ENCODE measurements at places on chromosomes 11 and 22.

DNA sequence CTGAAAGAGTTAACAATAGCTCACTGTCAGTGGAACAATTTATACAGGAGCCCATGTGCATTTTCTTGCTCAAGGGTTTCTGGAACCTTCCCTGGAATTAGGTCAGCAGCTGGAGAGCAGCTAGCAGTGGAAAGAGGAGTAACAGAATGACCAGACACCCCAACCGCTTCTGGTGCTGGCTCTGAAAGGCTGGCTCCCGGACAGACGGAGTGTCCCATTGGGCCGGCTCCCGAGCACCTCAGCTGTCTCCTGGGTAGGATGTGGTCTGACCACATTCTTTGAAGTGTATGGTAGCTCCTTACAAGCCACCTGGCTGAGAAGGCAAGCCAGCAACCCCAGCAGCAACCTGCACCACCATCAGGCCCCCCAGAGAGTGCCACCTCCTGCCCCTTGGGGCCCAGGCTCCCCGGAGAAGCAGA lies 44.7 kb downstream of the ABTB2 start:
- no peak for DNase-seq

DNA sequence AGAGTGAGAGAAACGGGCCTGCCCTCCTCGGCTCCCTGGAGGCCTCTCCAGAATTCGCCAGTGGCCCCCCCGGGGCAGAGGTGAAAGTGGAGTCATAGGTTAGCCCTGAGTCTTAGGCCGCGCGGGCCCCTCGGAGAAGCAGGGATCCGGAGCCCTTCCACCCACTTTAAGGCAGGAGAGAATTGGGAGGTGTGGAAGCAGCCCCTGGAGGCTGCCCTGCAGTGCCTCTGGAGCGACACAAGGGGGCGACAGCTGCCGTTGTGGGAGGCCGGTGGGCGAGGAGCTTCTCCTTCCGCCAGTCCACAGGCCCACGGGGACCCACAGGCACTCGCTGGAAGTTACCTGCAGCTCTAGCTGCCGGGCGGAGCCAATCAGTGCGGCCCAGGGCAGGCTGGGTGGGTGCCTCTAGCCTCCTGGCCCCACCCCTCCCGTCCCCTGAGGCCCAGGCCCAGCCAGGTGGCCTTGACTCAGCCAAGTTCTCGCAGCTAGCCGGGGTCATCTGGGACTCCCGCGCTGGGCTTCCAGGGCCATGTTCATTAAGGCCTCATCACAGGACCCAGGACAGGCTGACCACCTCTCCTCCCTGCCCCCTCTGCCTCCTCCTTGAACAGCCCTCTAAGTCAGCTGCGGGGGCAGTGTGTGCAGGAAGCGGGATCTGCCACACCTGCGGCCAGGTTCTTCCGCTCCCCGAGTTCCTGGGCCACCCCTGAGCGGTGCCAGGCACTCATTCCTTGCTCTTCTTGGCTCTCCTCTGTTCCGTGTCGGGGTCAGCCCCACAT lies 5.0 kb downstream of the DGKZ start:
- no peak for DNase-seq

DNA sequence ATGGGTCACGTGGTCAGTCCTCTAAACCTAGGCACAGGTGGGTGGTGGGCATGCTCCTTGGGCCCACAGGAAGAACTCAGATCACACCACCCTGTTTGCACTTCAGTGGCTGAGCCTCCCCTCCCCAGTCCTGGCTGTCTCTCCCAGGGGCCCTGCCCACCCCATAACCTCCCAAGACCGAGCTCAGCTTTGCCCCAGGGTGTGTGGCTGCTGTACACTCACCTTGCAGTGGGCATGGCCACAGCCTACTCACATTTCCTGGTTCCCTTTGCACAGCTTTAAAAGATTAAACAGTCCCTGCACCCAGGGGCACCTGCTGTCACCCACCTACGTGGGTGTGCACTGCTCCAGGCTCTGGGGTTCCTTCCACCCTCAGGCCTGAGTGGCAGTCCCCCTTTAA lies 13.8 kb downstream of the TRIOBP start:
- no peak for DNase-seq

DNA sequence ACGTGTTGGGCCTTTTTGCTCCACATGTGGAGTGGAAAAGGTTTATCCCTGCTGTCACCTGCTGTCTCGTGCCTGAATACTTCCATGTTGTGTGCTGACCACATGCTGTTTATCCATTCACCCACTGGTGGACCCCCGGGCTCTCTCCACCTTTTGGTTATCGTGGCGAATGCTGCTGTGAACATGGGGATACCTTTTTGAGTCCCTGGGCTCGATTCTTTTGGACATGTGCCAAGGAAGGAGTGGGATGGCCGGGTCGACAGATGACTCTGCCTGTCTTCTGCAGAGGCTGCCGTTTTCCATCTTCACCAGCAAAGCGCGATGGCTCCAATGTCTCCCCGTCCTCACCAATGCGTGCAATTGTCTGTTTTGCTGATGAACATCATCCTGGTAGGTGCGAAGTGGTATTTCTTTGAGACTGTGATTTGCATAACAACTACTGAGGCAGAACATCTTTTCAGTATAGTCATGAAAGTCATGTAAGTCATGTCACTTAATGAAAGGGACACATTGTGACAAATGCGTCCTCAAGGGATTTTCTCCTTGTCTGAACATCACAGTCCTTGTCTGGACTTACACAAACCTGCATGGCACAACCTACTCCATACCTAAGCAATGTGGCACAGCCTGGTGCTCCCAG lies 758.7 kb downstream of the BRD1 start:
- DNase-seq = no peak

GRCh38 chr11:100777103-100777502 lies 90.0 kb downstream of the ARHGAP42 start:
- DNase-seq = no peak

GRCh38 chr11:120021391-120021953 lies 116.4 kb downstream of the TRIM29 start:
- DNase-seq = no peak

DNA sequence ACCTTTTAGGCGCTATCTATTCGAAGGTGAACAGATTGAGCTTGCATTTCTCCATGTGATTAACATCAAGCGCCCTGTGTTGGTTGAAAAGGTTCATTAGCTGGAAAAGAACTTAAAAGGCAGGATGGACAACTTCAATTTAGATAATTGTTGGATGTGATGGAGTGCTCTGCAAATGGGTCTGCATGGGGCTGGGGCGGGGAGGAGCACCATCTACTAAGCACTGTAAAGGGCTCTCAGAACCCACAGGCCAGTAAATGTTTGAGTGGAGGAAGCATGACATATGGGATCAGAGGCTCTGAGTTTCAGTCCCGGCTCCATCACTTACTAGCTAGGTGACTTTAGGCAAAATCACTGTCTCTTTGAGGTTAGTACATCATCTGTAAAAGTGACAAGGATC lies 28.2 kb downstream of the ARL14EP start:
- no peak for DNase-seq

GRCh38 chr11:69265210-69265609 lies 28.7 kb upstream of the MYEOV start:
- DNase-seq = no peak

- no peak for DNase-seq
Observed at GRCh38 chr11:2191883-2192282, 20.3 kb upstream of the TH start.

- DNase-seq = no peak
Observed at GRCh38 chr22:27238935-27239510, 562.5 kb downstream of the MN1 start.

DNA sequence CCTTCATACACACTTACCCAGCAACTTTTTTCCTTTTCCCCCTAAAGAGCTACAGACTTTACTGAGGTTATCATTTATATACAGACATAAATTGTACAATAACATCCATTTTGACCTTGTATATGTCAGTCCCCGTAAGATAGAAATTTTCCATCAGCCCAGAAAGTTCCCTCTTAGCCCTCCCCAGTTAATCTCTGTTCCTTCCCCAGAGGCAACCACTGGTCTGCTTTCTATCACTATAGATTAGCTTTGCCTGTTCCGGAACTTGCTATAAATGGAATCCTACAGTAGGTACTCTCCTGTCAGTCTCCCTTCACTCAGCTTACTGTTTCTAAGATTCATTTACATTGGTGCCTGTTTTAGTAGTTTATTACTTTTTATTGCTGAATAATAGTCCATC lies 54.9 kb downstream of the TSPAN18 start:
- DNase-seq = no peak

GRCh38 chr11:121864660-121865059 lies 251.4 kb downstream of the BLID start:
- no peak for DNase-seq

DNA sequence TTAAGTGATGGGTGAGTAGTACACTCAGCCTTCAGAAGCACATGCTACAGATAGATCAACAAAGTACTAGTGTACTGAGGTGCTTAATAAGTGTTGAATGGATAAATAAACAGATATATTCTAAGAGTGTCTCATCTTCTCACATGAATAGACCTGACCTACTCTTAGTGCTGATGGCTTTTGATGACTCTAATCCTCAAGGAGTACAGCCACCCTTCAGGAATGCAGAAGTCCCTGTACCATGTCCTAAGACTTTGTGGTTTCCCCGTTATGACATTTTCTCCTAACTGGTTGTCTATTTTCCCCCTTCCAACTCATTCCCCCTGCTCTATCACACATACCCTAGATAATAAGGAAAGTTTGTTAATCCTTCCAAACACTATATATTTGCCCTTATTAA lies 61.6 kb downstream of the C11orf65 start:
- no peak for DNase-seq

DNA sequence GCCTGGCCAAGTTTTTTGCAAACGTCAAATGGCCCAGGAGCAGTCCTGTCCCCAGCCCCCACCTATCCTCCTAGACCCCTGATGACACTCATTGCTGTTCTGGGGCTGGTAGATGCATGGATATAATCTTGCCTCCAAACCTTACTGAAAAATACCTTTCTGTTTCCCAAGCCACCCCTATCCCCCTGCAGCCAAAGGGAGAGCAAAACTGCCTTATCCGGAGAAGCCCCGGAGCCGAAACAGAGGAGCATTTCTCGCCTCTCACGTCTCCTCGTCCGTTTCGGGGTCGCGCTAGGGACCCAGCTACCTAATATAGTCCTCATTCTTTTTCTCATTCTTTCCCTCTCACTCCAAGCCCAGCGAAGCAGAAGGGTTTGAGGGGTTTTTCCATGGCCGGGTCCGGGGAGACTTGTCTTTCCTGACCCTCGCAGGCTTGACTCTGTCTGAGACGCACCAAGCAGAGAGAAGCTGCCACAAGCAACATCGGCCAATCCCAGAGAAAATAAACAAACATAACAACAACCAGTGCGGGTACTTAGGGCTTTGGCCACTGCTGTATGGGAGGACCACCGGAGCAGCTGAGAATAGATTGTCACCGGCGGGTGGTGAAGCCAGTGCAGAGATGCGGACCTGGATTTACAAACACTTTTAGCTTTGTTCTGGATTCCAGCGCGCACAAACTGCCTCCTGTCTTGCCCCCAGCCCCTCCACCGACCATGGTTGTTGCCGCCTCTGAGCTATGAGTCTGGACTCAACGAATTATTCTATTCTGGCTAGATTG lies 1.6 kb downstream of the BSX start:
- DNase-seq = no peak

- DNase-seq = no peak
Observed at GRCh38 chr11:117670924-117671323, 126.1 kb downstream of the DSCAML1 start.

DNA sequence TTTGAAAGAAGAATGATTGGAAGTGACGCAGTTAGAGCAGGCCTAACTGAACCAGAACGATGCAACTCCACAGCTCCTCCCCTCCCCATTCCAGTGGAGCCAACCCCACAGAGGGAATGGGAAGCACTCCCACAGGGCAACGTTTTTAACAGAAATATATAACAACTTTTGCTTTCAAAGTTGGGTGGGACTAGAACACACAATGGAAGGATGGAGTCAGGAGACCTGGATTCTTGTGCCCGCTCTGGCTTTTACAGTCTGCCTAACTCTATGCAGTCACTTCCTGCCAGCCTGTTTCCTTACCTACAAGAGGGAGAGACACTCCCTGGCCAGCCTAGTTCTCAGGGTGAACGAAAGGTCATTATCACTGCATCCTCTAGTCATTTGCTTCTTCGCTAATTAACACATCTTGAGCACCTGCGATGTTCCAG lies 75.5 kb downstream of the PACSIN2 start:
- no peak for DNase-seq

GRCh38 chr11:125728969-125729368 lies 17.1 kb upstream of the PATE1 start:
- DNase-seq = no peak

- no peak for DNase-seq
Observed at GRCh38 chr11:80443177-80443576, 1002.3 kb upstream of the TENM4 start.

GRCh38 chr11:8065031-8065430 lies 16.0 kb upstream of the TUB start:
- no peak for DNase-seq

- no peak for DNase-seq
Observed at GRCh38 chr11:116485425-116485824, 287.4 kb downstream of the BUD13 start.

- no peak for DNase-seq
Observed at GRCh38 chr11:83813296-83813695, 527.1 kb upstream of the CCDC90B start.

DNA sequence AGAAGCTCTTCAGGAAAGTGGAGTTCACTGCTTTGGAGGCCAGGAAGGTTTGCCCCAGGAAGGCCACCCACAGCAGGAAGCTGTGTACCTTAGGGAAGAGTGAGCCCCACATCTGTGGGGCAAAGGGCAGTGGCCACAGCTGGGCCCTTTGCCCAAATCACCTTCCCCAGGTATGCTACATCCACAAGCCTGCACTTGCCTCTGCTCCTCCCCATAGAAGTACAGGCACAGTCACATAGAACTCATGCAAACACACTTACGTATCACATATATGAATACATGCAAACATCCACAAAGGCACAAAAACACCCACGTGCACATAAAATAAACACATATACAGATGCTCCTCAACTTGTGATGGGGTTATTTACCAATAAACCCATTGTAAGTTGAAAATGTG lies 2.1 kb downstream of the TRIM29 start:
- DNase-seq = no peak

DNA sequence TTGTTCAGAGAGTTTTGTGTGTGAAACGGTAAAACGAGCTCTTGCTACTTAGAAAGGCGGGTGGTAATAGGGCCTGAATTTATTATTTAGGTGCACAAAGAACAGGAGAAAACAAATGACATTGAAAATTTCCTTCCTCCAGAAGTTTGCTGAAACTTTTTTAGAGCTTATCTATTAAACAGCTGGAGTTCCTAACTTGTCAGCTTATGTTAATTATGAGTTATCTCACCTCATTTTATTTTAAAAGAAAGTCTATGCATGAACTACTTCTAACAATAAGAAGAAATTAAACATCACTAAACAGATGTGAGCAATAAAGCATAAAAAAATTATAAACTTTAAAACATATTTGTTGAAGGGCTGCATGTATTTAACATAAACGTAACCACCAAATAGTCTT lies 373.9 kb upstream of the ANO3 start:
- no peak for DNase-seq
